T-helper 17 cell (primary cell): ENCODE measurements at places on chromosomes 4 and X.

DNA sequence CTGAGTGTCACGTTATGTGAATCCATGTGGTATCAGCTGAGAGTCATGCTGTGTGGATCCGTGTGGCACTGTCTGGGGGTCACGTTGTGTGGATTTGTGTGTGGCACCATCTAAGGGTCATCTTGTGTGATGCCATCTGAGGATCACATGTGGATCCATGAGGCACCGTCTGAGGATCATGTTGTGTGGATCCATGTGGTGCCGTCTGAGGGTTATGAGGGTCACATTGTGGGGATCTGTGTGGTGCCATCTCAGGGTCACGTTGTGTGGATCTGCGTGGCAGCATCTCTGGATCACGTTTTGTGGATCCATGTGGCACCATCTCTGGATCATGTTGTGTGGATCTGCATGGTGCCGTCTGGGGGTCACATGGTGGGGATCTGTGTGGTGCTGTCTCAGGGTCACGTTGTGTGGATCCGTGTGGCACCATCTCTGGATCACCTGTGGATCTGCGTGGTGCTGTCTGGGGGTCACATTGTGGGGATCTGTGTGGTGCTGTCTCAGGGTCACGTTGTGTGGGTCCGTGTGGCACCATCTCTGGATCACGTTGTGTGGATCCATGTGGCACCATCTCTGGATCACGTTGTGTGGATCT, 6.9 kb downstream of the PDE6B start:
- H3K27ac ChIP-seq: no peak overlapping the region
- no peaks in the 10 kb centered on the region for H3K4me1 ChIP-seq
- H3K4me3 ChIP-seq: no peak overlapping the region
- no peaks in the 10 kb centered on the region for H3K36me3 ChIP-seq
- DNase-seq: no peak

DNA sequence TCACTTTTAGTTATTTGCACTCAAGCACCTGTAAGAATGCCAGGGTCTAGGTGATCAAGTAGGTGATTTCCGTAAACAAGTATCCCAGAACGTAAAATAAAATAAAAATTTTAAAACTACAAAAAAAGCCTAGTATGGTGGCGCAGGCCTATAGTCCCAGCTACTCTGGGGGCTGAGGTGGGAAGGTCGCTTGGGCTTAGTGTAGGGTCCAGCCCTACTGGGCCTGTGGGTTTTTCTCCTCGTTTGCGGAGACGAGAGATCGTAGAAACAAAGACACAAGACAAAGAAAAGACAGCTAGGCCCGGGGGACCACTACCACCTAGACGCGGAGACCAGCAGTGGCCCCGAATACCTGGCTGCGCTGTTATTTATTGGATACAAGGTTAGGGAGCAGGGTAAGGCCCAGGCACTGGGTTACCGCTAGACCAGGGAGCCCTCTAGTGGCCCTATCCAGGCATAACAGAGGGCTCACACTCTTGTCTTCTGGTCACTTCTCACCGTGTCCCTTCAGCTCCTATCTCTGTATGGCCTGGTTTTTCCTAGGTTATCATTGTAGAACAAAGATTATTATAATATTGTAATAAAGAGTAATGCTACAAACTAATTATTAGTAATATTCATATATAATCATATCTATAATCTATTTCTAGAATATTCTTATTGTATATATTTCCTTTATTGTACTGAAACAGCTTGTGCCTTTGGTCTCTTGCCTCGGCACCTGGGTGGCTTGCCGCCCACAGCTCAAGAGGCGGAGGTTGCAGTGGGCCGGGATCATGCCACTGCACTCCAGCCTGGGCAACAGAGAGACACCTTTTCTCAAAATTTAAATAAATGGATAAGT, 38.4 kb downstream of the SAGE1 start:
- peak; percentile 8 for DNase-seq
- no peaks in the 10 kb centered on the region for H3K27me3 ChIP-seq
- peaks cover 4% of the 10 kb centered on the region for H3K4me1 ChIP-seq
- no peak overlapping the region for H3K4me3 ChIP-seq
- H3K36me3 ChIP-seq: no peaks in the 10 kb centered on the region

DNA sequence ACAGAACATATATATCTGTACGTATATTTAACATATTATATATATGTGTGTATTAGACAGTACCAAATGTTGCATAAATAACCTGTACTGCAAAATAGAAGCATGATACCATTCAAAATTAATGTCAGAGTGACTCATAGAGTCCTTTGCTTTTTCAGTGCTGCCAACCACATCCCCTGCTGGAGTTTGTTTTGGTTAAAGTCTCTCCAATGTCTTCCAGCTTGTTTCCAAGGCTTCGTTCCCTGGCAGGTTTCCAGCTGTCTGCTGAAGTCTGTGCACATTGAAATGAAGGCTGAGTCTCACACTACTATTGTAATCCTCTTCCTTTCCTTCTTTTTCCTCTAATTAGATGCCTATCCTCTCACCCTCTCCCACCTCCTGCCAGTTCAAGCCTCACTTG, 14.9 kb downstream of the NRK start:
- DNase-seq: no peak
- no peak overlapping the region for H3K4me3 ChIP-seq
- no peaks in the 10 kb centered on the region for H3K36me3 ChIP-seq
- no peak overlapping the region for H3K27ac ChIP-seq

- H3K36me3 ChIP-seq: no peaks in the 10 kb centered on the region
- no peak overlapping the region for H3K27ac ChIP-seq
- H3K4me1 ChIP-seq: no peaks in the 10 kb centered on the region
These were observed 147.1 kb downstream of the NHS start for GRCh38 chrX:17521871-17522693.

- no peaks in the 10 kb centered on the region for H3K36me3 ChIP-seq
- H3K27ac ChIP-seq: no peak overlapping the region
- no peak for DNase-seq
- H3K4me3 ChIP-seq: no peak overlapping the region
- no peaks in the 10 kb centered on the region for H3K4me1 ChIP-seq
These were observed 1422.0 kb downstream of the ADGRL3 start for GRCh38 chr4:62622089-62622488.

DNA sequence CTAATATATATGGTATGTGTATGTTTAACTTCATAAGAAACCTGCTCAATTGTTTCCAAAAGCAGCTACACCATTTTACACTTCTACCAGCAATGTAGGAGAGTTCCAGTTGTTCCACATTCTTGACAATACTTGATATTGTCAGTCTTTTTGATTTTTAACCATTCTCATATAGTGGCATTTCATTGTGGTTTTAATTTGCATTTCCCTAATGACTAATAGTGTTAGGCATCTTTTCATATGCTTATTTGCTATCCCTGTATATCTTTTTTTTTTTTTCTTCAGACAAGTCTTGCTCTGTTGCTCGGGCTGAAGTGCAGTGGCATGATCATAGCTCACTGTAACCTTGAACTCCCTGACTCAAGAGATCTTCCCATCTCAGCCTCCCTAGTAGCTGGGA, 58.2 kb upstream of the TRIM2 start:
- no peak overlapping the region for H3K27ac ChIP-seq
- peaks cover 5% of the 10 kb centered on the region for H3K27me3 ChIP-seq
- H3K36me3 ChIP-seq: no peaks in the 10 kb centered on the region
- H3K4me3 ChIP-seq: no peak overlapping the region
- no peak for DNase-seq

DNA sequence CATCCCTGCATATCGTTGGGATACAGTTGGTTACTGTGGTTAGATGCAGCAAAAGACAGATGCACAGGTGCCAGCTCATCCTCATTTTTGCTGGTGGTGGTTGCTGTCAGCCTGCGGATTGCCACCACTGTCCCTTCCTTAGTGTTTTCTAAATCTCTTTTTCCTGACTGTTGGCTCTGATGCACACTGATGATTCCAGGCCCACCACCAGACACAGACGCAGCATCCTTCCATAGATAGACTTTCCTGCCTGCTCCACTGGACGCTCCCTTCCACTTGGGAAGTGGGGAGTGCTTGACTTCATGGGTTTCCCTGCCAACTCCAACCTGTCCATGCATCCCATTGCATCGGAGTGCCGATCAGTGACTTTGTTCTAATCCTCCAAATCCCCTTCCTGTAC, 101.5 kb downstream of the EGF start:
- no peak overlapping the region for H3K27ac ChIP-seq
- H3K4me1 ChIP-seq: peaks cover 2% of the 10 kb centered on the region
- H3K27me3 ChIP-seq: peaks cover 18% of the 10 kb centered on the region
- H3K4me3 ChIP-seq: no peak overlapping the region

DNA sequence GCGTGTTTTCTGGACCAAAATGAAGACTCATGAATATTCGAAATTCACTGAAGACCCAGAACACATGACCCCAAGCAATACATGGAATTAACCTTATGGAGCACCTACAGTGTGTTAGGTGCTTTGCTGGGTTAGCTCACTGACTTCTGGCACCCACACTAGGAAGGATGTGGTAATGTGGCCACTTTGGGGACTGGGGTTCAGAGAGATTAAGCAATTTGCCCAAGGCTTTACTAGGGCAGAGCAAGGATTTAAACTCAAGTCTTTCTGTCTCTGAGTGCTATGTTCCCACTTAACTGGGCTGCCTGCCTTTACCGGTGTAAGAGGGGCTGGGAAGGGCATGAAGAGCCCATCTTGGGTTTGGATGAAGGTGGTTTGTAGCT, 162.0 kb upstream of the ATP6AP2 start:
- H3K27me3 ChIP-seq: no peaks in the 10 kb centered on the region
- peaks cover 2% of the 10 kb centered on the region for H3K36me3 ChIP-seq
- no peak for DNase-seq
- H3K4me1 ChIP-seq: no peaks in the 10 kb centered on the region
- no peak overlapping the region for H3K27ac ChIP-seq

DNA sequence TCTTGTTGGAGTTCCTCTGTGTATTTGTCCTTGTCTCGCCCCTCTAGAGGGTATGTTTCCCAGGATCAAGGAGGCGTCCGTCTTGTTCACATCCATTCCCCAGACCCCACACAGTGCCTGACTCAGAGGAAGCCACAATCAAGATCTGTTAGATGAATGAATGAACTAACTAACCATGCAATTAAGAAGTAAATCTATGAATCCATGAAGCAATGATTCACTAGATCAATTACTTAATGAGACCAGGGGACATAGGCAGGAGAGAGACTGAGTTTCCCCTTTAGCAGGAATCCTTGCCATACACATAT, 11.9 kb downstream of the BLOC1S4 start:
- no peaks in the 10 kb centered on the region for H3K27me3 ChIP-seq
- no peak overlapping the region for H3K27ac ChIP-seq
- H3K4me1 ChIP-seq: peaks cover 4% of the 10 kb centered on the region
- H3K36me3 ChIP-seq: no peaks in the 10 kb centered on the region

- no peak for DNase-seq
- H3K4me1 ChIP-seq: peaks cover 7% of the 10 kb centered on the region
- peaks cover 3% of the 10 kb centered on the region for H3K36me3 ChIP-seq
- H3K27me3 ChIP-seq: no peaks in the 10 kb centered on the region
- H3K4me3 ChIP-seq: no peak overlapping the region
- no peak overlapping the region for H3K27ac ChIP-seq
These were observed 9.1 kb downstream of the LAMTOR3 start for GRCh38 chr4:99885063-99885664.

DNA sequence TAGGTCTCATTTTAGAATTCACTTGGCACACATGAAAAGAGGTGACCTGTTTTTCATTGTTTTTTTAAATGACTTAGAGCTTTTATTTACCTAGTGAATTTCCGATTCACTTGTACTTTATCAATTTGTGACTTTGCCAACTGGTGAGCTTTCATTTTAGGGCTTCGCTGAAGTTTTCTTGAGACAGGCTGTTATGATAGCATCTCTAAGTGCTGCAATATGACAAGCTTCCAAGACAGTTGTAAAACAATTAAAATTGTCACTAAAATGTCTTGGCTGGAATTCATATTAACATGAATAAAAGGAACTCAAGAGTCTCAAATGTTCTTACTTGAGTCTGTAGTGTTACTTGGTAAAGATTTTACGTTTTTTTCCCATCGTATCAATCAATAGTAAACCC, 831.7 kb upstream of the GRID2 start:
- no peak overlapping the region for H3K27ac ChIP-seq
- H3K4me3 ChIP-seq: no peak overlapping the region
- H3K36me3 ChIP-seq: no peaks in the 10 kb centered on the region

DNA sequence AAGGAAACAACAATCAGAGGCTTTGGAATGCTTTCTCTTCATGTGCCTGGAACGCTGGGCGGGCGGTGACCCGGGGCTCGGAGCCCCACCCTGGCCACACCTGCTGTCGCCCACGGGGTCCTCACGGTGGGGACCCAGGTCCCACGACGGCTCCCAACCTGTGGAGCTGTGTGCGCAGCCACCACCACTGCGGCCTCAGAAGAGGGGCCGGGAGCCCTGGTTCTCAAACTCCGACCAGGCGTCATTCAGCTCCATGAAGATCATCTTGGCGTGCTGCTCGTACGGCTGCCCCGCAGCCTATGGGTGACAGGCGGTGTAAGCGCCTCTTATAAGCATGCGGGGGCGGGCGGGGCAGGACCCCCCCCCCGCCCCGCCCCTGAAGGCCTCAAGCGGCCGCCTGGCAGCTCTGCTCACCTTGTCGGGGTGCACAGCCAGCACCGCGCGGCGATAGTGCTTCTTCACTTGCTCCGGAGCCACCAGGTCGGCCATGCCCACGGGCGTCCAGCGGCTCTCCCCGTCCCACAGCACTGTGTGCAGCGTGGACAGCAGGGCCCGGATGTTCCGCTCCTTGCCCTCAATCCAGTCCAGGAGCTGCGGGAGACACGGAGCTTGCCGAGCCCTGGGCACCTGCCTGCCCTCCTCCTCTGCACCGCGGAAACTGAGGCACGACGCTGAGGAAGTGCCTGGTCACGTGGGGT, 23.7 kb upstream of the CPLX1 start:
- H3K4me3 ChIP-seq: no peak overlapping the region
- H3K36me3 ChIP-seq: peaks cover 2% of the 10 kb centered on the region
- no peaks in the 10 kb centered on the region for H3K27me3 ChIP-seq
- no peak for DNase-seq
- no peaks in the 10 kb centered on the region for H3K4me1 ChIP-seq

DNA sequence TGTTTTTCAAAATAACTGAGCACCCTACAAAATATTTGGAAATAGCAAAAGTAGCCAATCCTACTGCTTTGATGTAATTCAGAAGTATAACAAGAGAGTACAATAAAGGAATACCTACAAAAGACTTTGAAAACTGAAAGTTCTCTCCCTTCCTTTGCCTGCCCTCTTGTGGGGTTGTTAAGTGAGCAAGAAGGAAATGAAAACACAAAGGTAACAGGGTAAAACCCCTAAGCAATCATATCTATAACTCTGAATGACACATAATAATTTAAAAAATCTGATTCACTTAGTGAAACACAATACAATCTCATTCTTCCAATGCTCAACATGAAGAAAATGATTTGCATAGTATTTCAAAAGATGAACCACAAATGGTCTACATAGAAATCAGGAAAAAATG, 98.2 kb downstream of the FRYL start:
- no peak overlapping the region for H3K4me3 ChIP-seq

- peaks cover 2% of the 10 kb centered on the region for H3K36me3 ChIP-seq
- no peak for DNase-seq
- H3K27ac ChIP-seq: no peak overlapping the region
- no peaks in the 10 kb centered on the region for H3K4me1 ChIP-seq
- no peaks in the 10 kb centered on the region for H3K27me3 ChIP-seq
These were observed 105.5 kb upstream of the STK26 start for GRCh38 chrX:131917588-131917987.

DNA sequence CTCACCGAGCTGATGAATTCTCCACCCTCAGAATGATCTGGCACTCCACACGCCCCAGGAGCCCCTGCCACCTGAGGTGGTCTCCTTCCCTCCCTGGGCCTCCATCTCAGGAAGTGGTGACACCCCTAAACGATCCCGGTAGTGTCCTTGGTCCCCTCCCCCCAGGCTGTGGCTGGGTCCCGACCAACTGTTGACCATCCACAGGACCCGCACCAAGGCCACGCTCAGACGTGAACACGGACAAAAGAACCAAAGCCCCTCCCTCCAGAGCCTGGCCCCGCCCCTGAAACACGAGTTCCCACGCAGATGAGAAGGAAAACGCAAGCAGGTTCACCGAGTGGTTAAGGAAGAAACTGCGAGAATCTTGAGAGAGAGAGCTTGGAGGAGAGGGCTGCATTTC, 16.6 kb downstream of the LRPAP1 start:
- DNase-seq: no peak
- peaks cover 7% of the 10 kb centered on the region for H3K36me3 ChIP-seq
- H3K4me3 ChIP-seq: peak overlapping the region; percentile 9
- H3K4me1 ChIP-seq: peaks cover 3% of the 10 kb centered on the region
- no peaks in the 10 kb centered on the region for H3K27me3 ChIP-seq
